ENCODE measurements at places on chromosomes 13 and 19.

GRCh38 chr19:31330761-31331160 lies 18.5 kb downstream of the TSHZ3 start:
- no peak for DNase-seq

- DNase-seq = no peak
These were observed 6.0 kb downstream of the KPNA3 start for GRCh38 chr13:49786401-49787008.

- no peak for DNase-seq
These were observed 240.0 kb downstream of the GPC6 start for GRCh38 chr13:93466502-93467036.

- no peak for DNase-seq
These were observed 16.3 kb downstream of the ZNF91 start for GRCh38 chr19:23378948-23379347.

DNA sequence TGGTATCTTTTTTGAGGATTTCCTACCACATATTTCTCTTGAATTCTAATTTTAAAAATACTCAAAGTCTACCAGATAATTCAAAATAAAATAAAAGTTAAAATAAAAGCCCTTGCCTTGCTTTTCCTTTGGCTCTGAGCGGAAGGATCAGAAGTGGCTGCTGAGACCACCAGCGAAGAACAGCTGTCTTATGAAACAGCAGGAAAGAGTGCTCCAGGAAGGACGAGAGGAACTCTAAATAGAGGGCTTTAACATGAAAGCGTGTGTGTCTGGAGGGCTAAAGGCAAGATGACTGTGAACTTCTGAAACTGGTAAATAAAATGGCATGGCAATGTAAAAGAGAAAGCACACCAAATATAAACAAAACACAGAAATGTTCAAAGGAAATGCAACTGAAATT lies 521.5 kb upstream of the SPRY2 start:
- no peak for DNase-seq

DNA sequence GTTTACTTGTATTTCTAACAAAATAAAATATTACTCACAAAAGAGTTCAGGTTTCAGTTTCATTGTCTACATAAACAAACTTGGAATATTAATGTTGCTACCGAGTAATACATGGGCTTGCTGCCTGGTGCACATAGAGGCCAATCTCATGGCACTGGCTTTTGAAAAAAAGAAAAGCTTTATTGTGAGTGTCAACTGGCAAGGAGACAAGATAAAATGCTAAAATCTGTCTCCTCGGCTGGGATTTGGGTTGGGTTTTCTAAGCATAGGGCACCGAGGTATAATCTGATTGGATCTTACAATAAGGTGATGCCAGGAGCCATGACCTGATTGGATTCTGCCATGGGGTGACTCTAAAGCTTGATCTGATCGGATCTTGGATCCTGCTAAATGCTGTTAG lies 1519.9 kb upstream of the MIR17HG start:
- DNase-seq = no peak

- no peak for DNase-seq
These were observed 330.2 kb downstream of the PCDH9 start for GRCh38 chr13:66899955-66900354.

- DNase-seq = no peak
These were observed 20.4 kb upstream of the ZNF91 start for GRCh38 chr19:23415561-23416191.

GRCh38 chr13:66367356-66367755 lies 862.8 kb downstream of the PCDH9 start:
- no peak for DNase-seq

DNA sequence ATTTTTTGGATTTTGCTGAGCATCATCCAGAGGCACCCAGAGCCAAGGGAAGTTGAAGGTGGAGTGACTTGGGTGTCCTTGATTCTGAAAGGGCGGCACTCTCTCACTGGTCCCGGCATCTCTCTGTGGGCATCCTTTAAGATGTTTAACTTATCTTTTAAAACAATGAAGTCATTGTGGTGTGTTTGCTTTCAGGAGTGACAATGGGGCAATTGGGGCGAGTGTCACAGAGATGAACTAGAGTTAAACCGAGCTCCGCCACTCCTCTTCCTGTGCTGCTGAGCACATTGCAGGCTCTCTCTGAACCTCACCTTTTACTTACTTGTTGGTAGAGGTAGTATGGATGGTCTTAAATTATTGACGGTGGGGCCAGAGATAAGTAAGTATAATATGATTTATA lies 295.7 kb downstream of the MYO16 start:
- no peak for DNase-seq

DNA sequence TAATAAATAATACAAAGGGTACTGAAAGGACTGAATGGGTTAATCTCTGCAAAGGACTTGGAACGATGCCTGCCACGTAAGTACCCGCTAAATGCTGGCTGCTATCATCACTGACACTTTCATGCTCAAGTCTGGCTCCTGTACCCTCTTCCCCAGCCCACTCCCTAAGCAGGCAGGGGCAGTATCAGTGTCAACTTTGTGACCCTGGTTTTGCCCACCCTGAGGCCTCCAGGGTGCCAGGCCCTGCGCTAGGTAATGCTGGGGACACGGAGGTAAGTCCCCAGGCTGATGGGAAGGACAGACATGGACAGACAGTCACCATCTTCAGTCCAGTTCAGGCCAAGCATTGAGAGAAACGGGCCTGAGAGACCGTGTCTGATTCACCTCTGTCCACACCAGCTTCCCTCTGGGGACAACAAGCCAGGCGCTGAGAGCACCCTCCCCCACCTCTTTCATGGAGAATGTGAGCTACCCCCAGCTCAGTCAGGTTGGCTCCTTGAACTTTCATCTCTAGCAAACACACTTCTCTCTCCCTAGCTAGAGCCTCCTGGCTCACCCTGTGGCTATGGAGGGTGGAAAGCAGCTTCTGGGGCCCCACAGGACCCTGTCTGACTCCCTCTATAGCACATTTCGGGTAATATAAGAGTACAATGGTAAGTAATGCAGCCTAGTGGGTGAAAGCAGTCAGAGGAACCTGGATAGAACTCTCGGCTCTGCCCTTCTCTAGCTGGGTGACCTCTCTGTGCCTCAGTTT lies 800 bp downstream of the ETFB start:
- no peak for DNase-seq
